Left cardiac atrium (tissue), 4 donors: ENCODE measurements at places on chromosomes 4 and X.

DNA sequence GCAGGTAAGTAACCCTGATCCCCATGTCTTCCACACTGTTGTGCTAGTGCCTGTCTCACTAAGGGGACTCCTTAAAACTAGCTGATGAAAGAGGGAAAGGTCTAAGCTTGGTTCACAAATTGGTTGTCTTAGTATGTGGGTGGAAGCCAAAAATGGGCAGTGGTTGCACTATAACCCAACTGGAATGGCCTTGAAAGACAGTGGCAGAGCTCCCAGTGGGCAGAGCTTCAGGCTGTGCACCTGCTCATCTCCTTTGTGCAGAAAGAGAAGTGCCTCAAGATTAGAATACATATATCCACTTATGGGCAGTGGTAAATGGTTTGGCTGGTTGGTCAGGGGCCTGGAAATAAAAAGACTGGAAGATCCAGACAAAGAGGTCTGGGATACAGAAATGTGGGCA lies 7.2 kb downstream of the SYN1 start:
- no peak for DNase-seq

- no peak for DNase-seq
Measured at GRCh38 chr4:55783584-55783983, 36.0 kb upstream of the EXOC1L start.

DNA sequence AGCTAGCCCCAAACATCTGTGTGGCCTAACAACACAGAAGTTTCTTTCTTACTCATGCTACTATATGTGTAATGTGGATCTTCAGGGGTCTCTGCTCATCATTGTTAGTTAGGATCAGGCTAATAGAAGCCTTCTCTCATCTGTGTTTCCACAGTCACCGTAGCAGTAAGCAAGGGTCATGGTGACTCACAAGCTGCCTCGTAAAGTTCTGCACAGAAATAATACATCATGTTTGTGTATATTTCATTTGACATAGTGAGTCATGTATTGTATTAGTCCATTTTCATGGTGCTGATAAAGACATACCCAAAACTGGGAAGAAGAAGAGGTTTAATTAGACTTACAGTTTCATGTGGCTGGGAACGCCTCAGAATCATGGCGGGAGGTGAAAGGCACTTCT lies 38.7 kb downstream of the SLC4A4 start:
- DNase-seq, result no peak

- DNase-seq, result no peak
Measured at GRCh38 chr4:8722556-8722955, 130.0 kb downstream of the CPZ start.

- DNase-seq, result no peak
Measured at GRCh38 chr4:113758372-113758771, 3.2 kb downstream of the CAMK2D start.

DNA sequence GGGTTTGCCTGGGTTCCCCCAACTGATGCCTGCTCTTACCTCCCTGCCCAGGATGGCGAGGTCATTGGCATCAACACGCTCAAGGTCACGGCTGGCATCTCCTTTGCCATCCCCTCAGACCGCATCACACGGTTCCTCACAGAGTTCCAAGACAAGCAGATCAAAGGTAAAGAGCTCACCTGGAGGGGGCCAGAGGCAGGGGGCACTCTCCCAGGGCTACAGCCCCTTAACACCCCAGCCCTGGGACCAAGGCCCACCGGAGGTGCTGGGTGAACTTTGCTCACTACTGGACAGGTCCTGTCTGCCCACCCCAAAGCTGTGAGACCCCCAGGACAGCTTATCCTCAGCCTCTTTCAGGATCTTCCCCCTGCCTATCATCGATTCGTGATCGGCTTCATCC lies 24.5 kb downstream of the HTRA3 start:
- DNase-seq, result no peak

DNA sequence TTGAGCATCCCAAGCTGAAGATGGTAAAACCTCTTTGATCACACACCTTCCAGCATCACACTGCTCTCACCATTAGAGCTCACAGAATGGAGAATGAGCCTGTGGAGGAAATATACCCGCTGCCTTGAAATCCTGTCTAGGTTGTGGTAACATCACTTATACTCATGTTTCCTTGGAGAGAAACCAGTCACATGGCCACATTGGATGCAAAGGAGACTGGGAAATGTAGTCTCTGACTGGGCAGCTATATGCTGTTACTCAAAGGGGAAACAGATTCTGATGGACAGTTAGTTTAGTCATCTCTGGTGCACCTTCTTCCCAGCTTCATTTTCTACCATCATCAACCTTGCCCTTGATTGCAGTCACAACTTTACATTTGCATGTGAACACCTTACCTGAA lies 286.3 kb downstream of the ANKRD50 start:
- no peak for DNase-seq

- DNase-seq, result no peak
Measured at GRCh38 chrX:97367125-97367524, 483.4 kb downstream of the RPA4 start.

- DNase-seq, result no peak
Measured at GRCh38 chr4:121155893-121156292, 8.2 kb downstream of the TNIP3 start.

GRCh38 chrX:153468008-153468580 lies 2.3 kb downstream of the HAUS7 start:
- DNase-seq, result no peak

- no peak for DNase-seq
Measured at GRCh38 chrX:31021537-31021936, 50.3 kb downstream of the FTHL17 start.

DNA sequence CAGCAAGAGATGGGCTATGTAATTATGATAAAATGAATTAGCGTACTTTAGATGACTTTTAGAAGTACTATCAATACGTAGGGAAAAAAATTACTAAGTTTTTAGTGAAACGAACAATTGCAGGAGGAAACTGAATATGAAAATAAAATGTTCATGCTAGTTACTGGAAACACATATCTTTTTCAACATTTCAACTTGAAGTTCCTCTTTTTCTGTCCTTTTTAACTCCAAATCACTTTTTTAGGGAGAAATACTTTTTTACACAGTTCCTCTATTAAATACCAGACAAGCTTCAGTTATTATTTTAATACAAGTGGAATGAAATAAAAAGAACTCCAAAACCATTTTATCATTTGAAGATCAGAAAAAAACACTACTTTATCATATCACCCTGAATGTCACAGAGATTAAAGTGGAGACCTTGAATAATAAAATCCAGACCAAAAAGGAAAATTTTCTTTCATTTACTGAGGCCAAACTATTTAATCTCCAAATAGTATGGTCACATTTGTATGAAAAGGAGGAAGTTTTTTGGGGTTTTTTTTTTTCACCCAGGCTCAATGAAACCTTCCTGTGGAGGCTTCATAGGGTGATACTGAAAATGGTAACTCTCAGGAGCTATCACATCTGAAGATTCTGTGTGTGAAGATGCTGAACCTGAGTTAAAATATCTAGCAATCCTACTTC lies 306.2 kb downstream of the INPP4B start:
- no peak for DNase-seq

DNA sequence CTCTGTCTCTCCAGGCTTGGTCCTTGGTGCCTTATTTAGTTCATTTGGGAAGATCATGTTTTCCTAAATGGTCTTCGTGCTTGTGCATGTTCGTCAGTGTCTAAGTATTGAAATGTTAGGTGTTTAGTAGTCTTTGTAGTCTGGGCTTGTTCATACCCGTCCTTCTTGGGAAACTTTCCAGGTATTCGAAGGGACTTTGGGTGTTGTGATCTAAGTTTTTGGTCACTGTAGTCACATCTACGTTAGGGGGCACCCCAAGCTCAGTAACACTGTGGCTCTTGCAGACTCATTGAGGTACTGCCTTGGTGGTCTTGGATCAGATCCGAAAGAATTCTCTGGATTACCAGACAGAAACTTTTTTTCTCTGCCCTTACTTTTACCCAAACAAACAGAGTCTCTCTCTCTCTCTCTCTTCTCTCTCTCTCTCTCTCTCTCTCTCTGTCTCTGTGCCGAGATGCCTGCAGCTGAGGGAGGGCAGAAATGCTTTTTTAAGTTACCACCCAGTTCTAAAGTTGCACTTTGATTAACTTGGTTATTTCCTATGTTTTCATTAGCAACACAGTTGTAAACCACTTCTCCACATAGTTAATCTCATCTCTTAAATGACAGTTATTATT lies 67.6 kb upstream of the SLC7A3 start:
- no peak for DNase-seq

- no peak for DNase-seq
Measured at GRCh38 chrX:16188687-16189086, 21.4 kb downstream of the MAGEB17 start.

DNA sequence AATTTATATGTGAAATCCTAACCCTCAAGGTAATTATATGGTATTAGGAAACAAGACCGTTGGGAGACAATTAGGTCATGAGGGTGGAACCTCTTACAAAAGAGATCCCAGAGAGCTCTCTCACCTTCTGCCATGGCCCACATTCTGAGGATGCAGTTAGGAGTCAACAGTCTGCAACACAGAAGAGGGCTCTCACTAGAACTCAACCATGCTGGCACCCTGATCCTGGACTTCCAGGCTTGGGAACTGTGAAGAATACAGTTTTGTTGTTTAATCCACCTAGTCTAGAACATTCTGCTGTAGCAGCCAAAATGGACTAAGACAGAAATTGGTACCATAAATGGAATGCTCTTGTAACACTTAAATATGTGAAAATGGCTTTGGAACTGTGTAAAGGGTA lies 278.8 kb upstream of the GALNTL6 start:
- no peak for DNase-seq

- no peak for DNase-seq
Measured at GRCh38 chr4:14524276-14524675, 478.0 kb upstream of the CPEB2 start.

DNA sequence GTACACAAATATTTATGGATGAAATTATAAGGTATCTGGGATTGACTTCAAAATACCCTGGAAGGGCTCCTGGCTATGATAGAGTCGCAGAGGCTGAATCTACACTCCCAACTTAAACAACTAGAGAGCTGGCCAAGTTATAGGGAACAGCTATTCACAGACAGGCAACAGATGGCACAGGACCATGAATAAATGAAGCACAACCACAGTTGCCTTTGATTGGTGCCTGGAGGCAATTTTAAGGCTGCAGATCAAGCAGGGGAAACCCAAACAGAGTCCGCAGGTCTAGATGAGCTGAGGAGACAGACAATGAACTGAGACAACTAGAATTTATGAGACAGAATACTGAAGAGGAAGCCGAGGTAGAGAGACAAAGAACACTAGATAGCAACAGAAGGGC lies 155.9 kb downstream of the EVC2 start:
- no peak for DNase-seq

DNA sequence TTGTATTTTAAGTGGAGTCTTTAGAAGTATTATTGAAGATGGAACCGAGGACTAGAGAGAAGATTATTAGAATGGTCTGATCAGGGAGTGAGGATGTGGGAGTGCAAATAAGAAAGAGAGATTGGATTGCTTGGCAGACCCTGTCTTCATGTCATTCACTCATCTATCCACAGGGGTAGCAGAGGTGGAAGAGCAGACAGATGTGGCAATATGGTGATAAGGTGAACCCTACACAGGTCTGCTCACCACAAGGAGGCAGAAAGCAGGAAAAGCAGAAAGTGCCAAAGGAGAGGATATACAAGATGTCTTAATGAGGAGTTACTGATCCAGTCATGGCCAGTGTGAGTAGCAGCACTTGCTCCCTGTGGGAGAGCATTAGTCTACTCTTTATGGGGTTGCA lies 129.4 kb downstream of the MAGEE2 start:
- no peak for DNase-seq

DNA sequence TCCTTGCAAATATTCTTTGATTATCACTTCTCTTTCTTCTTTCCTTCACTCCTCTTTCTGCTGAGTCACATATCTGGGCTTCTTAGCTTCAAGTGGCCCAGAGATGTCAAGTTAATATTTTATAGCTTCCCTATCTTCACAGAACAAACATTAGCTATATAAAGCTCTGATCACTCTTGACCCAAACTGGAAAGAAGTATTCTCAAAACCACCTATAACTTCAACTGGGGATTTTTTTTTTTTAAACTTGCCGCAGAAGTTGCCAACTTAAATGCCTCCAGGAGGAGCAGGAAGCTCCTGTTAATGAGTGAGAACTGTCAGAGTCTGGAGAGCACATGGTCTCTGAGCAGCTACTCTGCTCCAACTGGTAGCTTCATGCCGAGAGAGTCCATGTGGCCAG lies 233.3 kb upstream of the EDNRA start:
- DNase-seq, result no peak

GRCh38 chr4:10272511-10272910 lies 155.9 kb upstream of the WDR1 start:
- no peak for DNase-seq

- DNase-seq, result no peak
Measured at GRCh38 chr4:165115301-165115700, 2.6 kb upstream of the TMEM192 start.

GRCh38 chr4:105714071-105714521 lies 5.5 kb downstream of the GSTCD start:
- DNase-seq, result no peak

GRCh38 chr4:94208918-94209317 lies 1.3 kb downstream of the SMARCAD1 start:
- no peak for DNase-seq

DNA sequence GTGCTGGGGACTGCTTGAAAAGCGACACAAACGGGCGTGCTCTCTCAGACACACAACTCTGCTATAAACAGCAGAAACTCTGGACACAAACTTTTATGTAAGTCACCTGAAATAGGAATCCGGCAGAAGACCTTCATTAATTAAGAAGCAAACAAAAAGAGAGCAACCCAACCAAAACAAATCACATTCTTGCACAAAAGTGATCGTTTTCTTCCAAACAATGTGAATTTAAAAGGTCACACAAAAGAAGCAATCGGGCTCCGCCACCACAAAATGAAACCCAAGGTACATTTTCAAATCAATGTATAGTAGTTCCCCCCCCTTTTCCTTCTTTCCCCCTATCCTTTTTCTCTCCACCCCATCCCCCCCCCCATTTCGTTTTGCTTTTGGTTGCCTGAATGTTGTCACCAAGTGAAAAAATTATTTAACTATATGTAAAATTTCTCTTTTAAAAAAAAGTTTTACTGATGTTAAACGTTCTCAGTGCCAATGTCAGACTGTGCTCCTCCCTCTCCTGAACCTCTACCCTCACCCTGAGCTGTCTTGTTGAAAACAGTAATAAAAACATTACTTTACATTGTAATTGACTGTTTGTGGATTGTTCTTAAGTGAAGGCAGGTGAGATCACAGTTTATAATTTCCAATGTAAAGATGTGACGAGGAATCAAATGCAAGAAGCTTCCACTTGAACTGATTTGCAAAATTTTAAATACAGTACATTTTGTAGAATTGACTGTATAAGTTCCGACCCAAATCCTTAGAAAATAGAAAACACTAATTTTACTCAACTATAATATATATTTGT lies 2.4 kb downstream of the MAB21L2 start:
- no peak for DNase-seq
